PC-9 (cell line): ENCODE measurements at places on chromosomes 1 and 21.
A peak's percentile ranks its signal among the peaks of the same experiment; 100 is the strongest.

- DNase-seq = peak; percentile 27
Measured at GRCh38 chr1:53046930-53047329, 15.1 kb upstream of the PODN start.

DNA sequence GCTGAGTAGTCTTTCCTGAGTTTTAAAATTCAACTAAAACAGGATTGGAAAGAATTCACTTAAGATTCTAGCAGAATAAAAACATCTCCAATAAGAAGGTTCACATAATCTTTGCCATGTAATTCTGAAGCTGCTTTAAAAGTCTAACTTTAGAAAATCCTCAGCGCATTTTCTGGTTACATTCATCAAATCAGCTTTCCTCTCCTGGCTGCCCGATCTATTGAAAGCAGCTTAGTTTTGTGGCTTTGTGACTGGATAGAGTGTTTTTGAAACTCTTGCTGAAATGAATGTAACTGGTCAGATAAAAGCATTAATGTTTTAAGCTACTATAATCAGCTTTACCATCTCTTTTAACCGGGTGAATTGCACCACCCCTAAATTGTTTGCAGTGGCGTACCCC, 66.8 kb downstream of the DOP1B start:
- DNase-seq = no peak

- no peak for DNase-seq
Measured at GRCh38 chr1:17805869-17806684, 50.9 kb downstream of the ACTL8 start.

DNA sequence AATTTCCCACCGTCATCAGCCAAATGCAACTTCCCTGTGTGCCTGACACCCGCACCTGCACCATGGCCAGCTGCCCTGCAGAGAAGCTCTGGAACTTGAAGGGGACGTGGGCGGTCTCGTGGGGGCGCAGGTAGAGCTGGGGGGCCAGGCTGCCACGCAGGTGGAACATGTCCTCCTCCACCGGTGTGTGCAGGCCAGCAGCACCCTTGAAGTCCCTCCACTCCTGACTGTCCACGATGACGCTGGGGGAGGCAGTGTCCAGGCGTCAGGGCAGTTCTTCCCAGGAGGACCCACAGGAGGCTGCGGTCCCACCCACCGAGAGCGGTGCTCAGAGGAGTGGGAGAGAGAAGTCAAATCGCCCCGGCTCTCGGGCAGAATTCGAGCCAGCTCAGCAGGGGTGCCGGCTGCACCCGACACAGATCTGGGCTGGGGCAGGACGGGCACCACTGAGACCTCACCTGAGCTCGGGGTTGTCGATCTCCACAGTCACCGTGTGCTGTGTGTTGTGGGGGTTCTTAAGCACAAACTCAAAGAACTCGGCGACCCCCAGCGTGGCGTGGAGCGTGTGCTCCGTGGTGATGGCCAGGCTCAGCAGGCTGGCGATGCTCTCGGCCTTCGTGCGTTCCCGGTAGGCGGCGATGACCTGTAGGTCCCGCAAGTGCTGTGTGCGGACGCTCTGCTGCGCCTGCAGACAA, 117.7 kb downstream of the NPHP4 start:
- no peak for DNase-seq

DNA sequence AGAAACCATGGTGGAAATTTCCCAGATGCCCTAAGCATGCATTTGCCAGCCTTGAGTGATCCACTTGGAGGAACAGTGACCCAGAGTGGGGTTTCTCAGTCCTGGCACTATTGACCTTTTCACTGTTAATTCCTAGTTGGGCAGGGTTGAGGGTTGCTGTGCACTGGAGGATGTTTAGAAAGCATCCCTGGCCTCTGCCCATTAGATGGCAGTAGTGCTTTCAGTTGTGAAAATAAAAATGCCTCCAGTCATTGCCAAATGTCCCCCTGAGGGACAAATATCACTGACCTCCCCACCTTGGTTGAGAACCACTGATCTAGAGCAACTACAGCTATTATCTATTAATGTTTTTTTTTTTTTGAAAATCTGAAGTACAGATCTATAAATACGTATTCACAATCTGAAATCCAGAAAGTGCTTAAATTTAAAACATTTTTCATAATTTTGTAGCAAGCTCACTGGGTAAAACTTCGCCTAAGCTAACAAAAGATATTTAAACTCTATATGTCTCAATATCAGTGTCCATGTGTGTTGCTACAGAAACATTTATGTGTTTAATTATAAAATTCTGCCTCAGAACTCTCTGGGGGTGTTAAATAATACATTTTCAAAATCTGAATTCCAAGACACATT, 27.3 kb downstream of the F3 start:
- DNase-seq = peak; percentile 34

DNA sequence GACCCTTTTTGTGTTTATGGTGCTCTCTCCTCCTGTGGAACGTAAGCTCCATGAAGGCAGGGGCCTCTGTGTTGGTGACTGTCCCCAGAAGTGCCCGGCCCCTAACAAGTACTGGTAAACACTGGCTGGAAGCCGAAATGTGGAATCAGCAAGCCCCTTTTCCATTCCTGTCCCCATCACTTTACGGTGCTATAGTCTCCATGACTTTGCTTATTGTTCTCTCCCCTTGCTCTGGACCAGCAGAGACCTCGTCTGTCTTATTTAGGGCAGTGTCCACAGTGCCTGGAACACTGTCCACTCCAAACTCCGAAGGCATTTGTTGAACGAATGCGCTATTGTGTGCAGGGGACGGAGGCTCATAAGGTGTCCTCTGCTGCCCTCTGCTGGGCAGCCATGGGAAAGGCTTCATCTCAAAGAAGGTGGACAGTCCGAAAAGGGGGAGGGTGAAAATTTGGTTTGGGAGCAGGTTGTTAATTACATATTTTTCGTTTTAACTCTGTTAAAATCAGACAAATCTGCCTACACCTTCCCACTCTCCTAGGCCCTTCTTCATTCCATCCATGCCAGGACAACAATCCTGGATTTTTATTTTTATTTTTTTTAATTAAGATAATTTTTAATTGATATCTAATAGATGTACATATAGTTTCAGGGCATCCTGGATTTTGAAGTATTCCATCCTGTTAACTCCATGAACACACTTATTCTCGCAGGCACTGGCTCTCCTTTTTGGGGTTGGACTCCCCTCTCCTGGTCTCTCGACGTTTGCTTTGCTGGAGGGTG, 115.6 kb downstream of the PGBD5 start:
- DNase-seq = peak; percentile 69

GRCh38 chr1:234111458-234112142, 207.1 kb downstream of the SLC35F3 start:
- DNase-seq = no peak

DNA sequence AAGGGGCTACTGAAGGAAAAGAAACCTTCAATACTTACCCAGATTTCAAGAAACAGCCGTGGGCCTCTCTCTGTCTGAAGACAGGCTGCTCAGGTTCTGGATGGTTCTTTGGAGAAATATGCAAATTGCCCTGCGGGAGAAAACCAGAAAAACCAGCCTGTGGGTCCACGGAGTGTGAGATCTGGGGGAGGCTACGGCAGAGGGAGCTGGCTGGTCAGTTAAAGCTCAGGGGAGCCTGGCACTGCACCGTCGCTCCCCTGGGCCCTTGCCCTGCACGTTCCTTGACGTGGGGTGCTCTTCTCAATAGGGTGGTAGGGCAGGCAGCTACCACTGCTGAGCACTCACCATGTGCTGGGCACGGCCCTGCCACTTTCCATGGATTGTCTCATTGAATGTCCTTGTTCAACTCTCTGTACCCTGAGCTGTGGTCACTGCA, 12.7 kb downstream of the TMCO4 start:
- DNase-seq = peak; percentile 54

GRCh38 chr1:181906631-181907030, 154.9 kb downstream of the ZNF648 start:
- no peak for DNase-seq

DNA sequence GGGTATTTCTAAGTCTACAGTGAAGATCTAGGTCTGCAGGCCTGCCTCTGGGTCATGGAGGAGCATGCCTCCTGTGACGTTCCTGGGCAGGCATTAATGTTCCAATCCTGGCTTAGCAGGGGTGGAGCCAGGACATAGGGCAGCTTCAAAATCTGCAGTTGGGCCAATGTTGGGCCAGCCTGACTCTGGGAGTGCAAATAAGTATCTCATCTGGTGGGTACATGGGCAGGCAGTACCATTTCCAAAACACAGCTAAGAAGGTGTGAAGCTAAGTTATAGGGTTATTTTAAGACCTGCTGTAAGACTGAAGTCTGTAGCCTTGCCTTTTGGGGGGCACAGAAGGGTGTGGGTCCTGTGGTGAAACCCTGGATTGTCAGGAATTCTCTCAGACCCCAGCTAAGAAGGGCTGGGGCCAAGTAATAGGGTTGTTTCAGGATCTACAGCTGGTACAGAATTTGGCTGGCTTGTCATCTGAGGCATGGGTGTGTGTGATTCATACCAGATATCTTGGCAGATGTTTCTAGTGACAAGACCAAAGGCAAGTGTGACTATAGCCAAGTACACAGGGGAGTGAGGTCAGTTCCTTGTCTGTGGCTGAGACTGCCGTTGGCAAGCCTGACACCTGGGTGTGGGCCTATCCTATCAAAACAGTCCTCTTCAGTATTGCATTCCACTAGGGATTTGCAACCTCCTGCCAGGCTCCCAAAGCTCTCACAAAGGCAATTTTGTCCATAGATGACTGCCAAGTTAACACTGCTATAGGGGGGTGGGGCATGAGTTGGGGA, 468.7 kb upstream of the B3GALT2 start:
- no peak for DNase-seq

DNA sequence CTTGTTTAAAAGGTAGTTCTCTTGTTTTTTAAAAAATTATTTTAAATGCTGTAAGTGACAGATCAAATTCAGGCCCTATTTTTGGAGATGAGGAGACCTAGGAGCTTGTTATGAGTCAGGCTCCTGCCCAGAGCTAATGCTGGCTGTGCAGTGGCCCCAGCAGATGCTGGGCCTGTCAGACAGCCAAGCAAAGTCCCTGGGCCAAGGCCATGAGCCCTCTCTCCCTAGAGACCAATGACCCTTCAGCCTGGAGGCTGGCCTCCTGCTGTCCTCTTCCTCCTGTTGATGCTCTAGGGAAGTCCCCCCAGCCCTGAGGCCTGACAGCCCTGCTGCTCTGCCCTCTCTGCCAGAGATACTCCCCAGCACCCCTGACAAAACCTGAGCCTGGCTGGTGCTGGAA, 128.1 kb upstream of the CTTNBP2NL start:
- no peak for DNase-seq

GRCh38 chr1:20376880-20377494, 86.3 kb downstream of the VWA5B1 start:
- peak; percentile 53 for DNase-seq

DNA sequence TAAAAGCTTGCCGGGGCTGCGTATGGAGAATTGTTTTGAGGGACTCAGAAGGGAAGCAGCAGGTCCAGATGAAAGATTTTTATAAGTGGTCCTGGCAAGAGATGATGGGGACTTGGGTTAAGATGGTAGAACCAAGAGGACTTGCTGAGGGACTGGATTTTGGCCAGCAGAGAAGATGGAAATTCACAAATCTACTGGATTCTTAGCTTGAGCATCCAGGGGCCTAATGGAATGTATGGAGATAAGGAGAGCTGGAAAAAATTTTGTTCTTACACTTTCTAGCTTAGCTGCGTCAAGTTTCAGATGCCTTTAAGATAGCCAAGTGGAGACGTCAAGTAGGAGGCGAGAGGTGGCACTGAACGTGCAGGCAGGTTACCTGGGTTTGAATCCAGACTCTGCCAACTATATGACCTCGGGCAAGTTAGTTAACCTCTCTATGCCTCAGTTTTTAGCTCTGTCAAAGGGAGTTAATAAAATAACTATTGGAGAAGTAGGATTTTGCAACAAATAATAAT, 3.4 kb upstream of the RBP7 start:
- no peak for DNase-seq

GRCh38 chr1:41365772-41366454, 4.7 kb downstream of the FOXO6 start:
- DNase-seq = no peak

- no peak for DNase-seq
Measured at GRCh38 chr1:117879284-117879683, 50.1 kb downstream of the GDAP2 start.

- no peak for DNase-seq
Measured at GRCh38 chr1:159177272-159177907, 6.0 kb downstream of the CADM3 start.
